Motor neuron (in vitro differentiated cells): ENCODE measurements at places on chromosomes 2 and 18. TPM values are rescaled to one million over a fixed set of nuclear protein-coding genes. Genes with fewer than 3 reads are reported as not detected.

DNA sequence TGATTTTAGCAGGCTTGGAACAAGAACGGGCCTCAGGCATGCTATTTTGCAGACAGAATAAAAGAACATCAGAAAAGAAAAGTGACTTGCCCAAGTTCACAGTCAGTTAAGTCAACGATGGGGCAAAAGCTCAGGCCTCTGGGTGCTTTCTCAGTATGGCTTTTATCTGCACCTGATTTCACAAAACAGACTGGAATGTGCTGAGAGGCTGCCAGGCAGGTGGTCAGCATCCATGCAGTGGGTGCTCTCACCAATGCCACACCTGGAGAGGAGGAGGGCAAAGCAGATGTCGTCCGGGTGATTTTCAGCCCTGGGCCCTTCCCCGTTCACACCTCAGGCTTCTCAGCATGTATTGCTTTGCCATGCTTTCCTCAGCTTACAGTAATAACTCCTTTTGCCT lies 854.6 kb downstream of the RNF144A start:
- no peak for ATAC-seq

DNA sequence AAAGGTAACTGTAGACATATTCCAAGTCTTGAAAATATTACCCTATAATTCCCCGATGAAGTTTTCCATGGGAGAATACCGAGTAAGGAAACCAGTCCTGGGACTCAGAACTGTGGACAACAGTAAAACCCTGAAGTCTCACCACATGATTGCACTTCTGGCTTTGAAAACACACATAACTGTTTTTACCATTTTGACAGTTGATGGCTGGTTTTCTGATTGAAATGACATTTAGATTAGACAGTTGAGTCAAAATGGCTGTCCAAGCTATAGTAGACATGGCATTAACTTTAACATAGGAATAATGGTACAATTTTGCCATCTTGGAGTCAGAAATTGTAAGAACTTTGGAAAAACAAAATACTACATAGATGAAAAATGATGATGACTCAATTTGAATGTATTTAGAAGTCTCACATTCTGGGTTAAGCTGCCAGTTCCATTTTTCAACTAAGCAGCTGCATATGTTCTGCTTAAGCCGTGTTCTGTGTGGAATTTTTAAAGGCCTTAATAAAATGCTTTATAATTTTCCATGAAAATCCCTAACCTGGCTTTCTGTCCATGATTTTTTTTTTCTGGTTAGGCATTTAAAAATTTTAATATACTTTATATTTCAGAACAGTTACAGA lies 38.3 kb upstream of the WIPF1 start:
- ATAC-seq, result no peak

DNA sequence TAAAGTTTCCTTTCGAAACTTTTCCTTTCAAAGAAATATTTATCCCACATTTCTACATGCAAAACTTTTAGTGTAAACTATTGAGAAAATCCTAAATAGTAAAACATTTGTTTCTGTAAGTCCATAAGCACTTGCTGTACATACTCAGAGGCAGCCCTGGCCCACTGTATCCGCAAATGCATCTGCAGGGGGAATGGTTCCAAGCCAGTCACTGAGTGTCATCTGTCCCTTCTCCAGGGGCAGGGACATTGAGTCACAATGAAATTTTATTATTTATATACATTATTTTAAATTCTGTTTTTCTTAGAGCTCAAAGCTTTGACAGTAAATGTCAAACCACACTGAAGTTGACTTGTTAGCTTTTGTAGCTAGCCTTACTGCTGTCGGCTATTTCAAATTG lies 367.2 kb downstream of the MTX2 start:
- no peak for ATAC-seq

DNA sequence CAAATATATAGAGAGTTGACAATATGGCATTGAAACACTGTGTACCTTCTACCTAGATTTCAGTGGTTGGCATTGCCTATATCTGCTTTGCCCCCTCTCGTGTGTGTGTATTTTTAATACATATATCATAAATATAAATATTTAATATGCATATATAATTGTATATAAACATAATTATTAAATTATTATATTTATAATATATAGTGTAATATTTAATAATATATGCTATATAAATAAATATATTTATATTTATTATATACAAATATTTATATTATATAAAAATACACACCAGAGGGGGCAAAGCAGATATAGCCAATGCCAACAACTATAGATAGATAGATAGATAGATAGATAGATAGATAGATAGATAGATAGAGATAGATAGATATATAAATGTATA lies 124.1 kb downstream of the KIAA1328 start:
- ATAC-seq, result no peak

- no peak for ATAC-seq
These were observed 935.6 kb upstream of the FANCL start for GRCh38 chr2:59176737-59177136.

DNA sequence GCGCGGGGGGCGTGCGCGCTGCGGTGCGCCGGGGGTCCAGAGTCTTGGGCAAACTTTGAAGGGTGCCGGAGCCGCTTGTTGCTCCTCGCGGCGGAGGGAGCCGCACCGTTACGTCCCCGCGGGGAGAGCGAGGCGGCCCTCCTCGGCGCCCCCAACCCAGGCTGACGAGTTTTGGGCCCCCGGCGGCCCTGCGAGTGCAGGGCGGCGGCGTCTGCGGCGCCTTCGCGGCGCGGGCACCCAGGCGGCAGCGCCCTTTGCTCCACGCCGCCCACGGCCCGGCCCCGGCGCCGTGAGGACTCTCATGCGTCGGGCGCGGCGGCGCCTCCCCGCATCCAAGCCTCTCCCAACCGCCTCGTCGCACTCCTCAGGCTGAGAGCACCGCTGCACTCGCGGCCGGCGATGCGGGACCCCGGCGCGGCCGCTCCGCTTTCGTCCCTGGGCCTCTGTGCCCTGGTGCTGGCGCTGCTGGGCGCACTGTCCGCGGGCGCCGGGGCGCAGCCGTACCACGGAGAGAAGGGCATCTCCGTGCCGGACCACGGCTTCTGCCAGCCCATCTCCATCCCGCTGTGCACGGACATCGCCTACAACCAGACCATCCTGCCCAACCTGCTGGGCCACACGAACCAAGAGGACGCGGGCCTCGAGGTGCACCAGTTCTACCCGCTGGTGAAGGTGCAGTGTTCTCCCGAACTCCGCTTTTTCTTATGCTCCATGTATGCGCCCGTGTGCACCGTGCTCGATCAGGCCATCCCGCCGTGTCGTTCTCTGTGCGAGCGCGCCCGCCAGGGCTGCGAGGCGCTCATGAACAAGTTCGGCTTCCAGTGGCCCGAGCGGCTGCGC lies 814 bp downstream of the FZD7 start:
- peak; percentile 4 for ATAC-seq

- ATAC-seq, result no peak
These were observed 44.3 kb upstream of the EHBP1 start for GRCh38 chr2:62661263-62661635.

- ATAC-seq, result peak; percentile 43
These were observed 81.7 kb downstream of the SPRED2 start for GRCh38 chr2:65350651-65351056.

DNA sequence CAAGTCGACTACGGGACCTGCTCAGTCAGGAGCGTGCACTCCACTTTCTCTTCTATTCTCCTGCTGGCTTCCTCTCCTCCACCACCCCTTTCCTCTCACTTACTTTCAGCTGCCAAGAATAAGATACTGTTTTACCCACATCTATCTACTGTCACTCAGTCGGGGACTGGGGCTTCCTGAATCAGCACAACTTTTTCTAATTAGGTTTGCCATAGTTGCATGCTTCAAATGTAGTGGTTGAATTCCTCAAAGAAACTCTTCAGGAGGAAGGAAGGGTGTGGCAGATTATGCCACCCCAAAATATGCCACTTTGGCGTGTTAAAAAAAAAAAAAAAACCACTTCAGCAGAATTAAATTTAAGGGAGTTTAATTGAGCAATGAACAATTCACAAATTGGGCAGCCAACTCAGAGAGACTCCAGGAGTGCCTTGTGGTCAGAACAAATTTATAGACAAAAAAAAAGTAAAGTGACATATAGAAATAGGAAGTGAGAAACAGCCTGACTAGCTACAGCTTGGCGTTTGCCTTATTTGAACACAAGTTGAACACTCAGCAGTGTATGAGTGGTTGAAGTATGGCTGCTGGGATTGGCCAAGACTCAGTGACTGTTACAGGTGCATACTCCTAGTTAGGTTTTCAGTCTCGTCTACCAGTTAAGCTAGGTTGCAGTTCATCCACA lies 32.5 kb upstream of the RMDN2 start:
- ATAC-seq, result no peak

DNA sequence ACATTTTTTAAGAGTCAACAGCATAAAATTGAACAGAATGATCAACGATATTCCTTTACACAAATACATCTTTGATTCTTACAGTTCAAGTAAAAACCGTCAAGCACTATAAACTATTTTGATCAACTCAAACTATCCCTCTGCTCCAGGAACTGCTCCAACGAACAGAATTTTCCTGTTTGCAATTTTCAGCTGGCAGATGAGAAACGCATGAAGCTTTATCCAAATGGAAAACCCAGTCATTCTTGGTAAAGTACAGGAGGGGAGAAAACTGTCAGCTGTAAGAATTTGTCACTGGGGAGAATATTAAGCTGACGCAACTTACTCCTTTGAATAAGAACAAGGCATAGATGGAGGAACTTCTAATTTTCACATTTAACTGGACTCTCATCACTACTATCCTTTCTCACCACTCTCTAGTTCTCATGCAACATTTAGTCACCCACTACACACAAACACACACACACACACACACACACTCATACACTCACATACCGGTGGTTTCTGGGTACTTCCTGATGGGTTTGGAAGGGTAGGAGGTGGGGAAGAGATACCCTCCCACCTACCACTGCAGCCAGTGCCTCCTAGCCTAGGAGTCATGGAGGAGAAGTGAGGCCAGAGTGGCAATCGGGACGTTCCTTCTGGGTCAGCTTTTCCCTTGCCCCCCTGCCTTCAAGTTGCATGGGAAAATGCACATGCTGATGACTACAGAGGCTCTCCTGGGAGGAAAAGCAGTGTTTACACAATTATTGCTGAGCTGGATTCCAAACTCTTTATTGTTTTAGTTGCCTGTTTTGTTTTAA lies 54.0 kb upstream of the SPATS2L start:
- no peak for ATAC-seq

DNA sequence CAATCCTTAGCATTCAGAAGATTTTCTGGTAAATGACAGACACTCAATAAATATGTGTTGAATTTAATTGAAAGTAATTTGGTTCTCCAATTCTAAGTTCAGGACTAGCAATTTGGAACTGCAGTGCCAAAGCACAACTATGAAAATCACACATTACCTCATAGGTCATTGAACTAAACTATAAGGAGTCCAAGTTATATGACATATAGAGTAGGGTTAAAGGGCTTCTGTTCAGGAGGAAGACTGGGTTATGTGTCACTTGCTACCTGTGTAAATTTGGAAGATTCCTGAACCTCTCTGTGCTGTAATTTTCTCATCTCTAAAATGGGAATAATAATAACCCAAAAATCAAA lies 27.8 kb upstream of the COBLL1 start:
- ATAC-seq, result no peak

GRCh38 chr18:48137374-48138081 lies 207.1 kb upstream of the SMAD2 start:
- no peak for ATAC-seq

DNA sequence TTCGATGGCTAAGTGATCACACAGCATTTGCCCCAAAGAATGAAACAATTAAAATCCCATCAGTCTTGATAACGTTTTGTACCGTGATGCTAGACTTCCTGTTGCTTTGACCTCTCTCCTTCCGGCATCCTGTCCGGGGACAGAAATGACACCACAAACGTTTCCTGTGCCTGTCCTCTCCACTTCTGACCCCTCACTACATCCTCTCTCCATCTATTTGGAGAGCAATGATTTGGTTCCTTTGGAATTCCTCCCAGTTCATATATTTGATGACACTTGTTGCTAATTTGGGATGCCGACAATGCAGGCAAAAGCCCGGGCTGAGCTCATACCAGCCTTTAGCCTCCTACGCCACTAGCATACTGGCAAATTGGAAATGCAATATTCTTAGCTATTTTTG lies 151.2 kb upstream of the CCDC68 start:
- ATAC-seq, result no peak

GRCh38 chr2:233928594-233929351 lies 11.6 kb downstream of the TRPM8 start:
- ATAC-seq, result no peak

DNA sequence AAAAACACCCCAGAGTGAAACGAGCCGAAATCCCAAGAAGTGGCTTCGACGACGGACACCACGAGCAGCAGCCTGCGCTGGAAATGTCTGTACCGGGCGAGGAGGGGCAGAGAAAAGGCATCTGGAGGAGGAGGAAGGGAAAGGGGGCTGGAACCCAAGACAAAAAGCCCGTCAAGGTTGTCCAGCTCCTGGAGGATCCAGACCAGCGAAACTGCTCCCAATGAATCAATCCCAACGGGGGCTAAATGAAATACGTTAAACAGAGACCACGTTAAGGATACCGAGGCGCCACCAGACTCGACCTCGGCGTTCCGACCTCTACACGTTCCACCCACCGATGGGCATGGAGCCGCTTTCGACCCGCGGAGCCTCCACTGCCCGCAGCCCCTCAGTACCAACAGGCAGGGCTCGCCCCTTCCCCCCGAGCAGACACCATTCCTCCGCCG lies 400 bp downstream of the CCDC88A start:
- ATAC-seq, result peak; percentile 66

DNA sequence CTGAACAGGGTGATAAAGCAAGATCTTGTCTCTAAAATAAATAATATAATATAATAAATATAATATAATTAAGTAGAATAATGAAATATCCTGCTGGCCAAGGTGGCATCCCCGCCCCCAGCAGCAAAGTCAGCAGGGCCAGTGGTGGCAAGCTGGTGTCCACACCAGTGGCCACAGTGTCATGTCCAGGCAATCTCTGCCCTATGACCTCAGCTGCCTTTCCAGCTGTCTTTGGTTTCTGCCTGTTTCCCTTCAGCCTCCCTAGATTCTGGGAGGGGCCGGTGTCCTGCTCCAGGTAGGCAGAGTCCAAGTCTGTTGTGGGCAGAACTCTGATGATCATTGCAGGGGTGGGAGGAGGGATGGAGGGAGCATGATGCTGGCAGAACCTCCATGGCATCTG lies 16.2 kb upstream of the STEAP3 start:
- ATAC-seq, result no peak

GRCh38 chr2:23603581-23603980 lies 218.6 kb downstream of the KLHL29 start:
- ATAC-seq, result no peak

The NTSR2 gene
- not detected in 2 replicates for total RNA-seq

The ZAP70 gene
- total RNA-seq, result 0.21 and 0.89 TPM in 2 replicates

The PRPF40A gene
- 90.9 and 93.8 TPM in 2 replicates for total RNA-seq

The RUFY4 gene
- total RNA-seq, result 0.38 and 0.41 TPM in 2 replicates

The TLX2 gene
- total RNA-seq, result 0.27 and 0.36 TPM in 2 replicates

The COLEC12 gene
- 0.49 and 0.63 TPM in 2 replicates for total RNA-seq

The ANKRD62 gene
- total RNA-seq, result 0.15 and 0.21 TPM in 2 replicates

The ABCG5 gene
- 0.21 and 0.26 TPM in 2 replicates for total RNA-seq

The INHA gene
- 1.7 and 1.8 TPM in 2 replicates for total RNA-seq

The SP3 gene
- 66.6 and 75.2 TPM in 2 replicates for total RNA-seq

The PROKR1 gene
- total RNA-seq, result 0.18 and 0.26 TPM in 2 replicates

The TGFA gene
- total RNA-seq, result 0.11 and 0.97 TPM in 2 replicates

The SP140 gene
- 0.80 TPM in 1 of 2 replicates, not detected in the other for total RNA-seq

The SERPINB4 gene
- total RNA-seq, result not detected in 2 replicates

The EPB41L3 gene
- 30.6 and 35.1 TPM in 2 replicates for total RNA-seq

The TEX261 gene
- total RNA-seq, result 15.9 and 16.2 TPM in 2 replicates
